ENCODE measurements at places on chromosomes 1 and 21.

- DNase-seq = no peak
Measured at GRCh38 chr1:108848806-108849205, 8.1 kb downstream of the AKNAD1 start.

DNA sequence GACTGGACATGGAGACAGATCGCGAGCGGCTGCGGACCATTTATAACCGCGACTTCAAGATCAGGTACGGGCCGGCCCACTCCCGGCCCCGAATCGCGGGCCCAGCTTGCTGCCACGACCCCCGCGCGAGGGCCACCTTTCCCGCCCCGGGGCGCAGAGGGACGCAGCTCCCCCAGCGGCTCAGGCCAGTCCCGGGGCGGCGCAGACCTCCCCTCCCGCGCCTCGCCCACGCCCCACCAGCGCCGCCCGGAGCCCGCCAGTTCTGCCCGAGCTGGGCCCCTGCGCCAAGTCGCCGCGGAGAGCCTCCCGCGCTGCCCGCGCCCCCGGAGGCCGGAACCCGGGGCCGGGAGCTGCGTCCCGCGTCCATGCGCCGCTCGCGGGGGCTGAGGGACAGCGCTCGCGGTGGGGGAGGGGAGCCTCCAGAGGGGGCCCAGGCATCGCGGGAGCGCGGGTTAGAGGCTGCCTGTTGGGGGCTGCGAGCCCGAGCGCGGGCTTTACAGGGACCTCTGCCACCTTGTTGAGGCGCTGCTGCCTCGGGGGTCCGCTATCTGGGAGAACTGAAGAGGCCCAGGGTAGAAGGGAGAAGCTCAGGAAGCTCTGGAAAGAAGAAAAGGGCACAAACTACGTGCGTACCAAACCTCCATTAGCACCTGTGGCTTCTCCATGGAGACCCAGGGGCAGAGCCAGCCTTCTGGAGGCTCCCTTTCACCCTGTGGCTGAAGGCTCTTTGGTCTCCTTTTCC is 698 bp downstream of the MOV10 start:
- peak; percentile 10 for DNase-seq

- no peak for DNase-seq
Measured at GRCh38 chr1:224785040-224785328, 144.5 kb upstream of the DNAH14 start.

- no peak for DNase-seq
Measured at GRCh38 chr1:204457666-204458065, 36.9 kb downstream of the PIK3C2B start.

GRCh38 chr1:204615881-204616280 is 69.7 kb downstream of the LRRN2 start:
- DNase-seq = no peak

DNA sequence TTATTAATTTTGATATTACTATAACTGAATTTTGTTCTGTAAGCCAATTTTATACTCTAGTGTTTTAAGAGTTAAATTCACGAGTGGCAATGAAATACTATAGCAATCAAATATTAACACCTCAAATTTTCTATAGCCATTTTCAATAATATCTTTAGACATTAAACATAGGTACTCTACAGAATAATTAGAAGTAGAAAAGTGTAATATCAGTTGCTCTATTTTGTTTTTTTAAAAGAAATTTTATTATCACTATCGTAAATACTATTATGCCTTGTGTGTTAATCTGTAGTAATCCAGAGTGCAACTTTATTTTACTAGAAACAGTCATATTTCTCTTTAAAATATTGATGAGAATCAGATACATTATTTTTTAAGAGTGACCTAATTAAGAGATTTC is 691.2 kb downstream of the USP25 start:
- DNase-seq = no peak

GRCh38 chr1:50975436-50975835 is 5.4 kb downstream of the CDKN2C start:
- no peak for DNase-seq

- no peak for DNase-seq
Measured at GRCh38 chr1:12148958-12149790, 17.6 kb upstream of the TNFRSF1B start.

DNA sequence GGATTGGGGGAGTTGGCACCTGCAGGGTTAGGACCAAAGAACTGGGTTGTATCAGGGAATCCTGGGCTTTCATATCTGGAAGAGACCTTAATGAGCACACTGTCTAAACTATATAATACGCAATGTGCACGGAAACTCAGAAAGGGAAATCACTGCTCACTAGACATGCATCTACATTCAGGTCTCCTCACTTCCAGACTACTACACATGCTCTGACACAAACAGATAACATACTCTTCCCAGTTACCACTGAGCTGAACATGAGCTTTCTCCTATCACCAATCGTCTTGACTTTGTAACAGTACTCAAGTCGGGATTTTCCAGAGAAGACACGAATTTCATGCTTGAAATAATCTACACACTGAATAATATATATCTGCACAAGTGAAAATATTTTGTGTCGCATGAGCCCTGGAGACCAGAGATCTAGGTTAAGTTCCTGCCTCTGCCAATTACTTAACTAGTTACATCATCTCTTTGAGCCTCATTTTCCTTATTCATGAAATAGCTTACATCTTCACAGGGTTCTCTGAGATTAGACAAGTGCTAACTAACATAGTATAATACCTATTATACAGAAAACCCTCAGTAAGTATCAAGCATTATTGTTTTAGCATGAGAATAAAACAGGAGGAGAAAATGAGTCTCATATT is 101.1 kb downstream of the JAK1 start:
- DNase-seq = no peak

- no peak for DNase-seq
Measured at GRCh38 chr1:47533793-47534328, 96.0 kb downstream of the FOXD2 start.

GRCh38 chr1:24562625-24563024 is 6.7 kb downstream of the NCMAP start:
- DNase-seq = no peak

DNA sequence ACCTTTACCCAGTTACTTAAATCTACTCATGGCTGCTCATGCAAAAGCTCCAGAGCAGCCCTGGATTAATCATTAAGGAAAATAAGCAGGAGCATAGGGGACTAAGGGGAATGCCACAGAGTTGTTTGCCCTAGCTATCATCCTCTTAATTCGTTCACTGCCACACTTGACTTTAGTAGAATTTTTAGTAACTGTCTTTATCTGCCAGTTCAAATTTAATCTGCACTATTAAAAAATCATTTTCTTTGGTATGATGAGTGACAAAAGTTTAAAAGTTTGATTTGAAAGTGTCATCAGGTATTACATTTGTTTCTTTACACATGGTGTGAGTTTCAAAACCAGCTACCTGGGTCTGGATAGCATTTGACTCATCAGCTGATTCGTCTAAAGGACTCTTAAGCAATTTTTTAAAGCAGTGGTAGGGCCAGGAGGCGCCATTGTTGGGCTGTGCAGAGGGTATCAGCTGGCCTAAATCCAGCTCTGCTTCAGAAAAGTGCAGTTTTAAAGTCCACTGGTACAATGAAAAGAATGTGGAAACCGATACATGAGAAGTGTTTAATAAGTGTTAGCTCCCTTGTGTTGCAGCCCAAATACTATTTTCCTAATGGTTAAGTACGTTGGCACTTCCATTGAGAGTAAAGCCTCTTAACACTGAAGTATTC is 69.9 kb upstream of the DR1 start:
- DNase-seq = no peak

GRCh38 chr1:97414682-97415312 is 506.0 kb downstream of the DPYD start:
- no peak for DNase-seq

GRCh38 chr21:32372755-32373154 is 20.1 kb downstream of the URB1 start:
- no peak for DNase-seq

- no peak for DNase-seq
Measured at GRCh38 chr1:201253411-201253810, 29.9 kb upstream of the PKP1 start.

- DNase-seq = no peak
Measured at GRCh38 chr1:40662864-40663263, 2.6 kb downstream of the RIMS3 start.
